NCI-H1436 (cell line): ENCODE measurements at places on chromosomes 4 and X.

- DNase-seq = no peak
Observed at GRCh38 chr4:101065935-101066485, 281.3 kb downstream of the PPP3CA start.

DNA sequence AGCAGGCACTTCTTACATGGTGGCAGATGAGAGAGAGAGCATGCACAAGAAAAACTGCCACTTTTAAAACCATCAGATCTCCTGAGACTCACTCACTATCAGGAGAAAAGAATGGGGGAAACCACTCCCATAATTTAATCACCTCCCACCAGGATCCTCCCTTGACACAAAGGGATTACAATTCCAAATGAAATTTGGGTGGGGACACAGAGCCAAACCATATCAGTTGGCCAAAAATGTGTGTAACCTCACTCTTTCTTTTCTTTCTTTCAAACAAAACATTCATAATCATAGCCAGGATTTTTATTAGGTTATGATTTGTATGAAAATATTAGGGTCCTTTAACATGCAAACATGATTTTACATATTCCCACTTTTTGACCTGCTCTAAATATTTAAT, 222.1 kb downstream of the PCDH18 start:
- no peak for DNase-seq

- no peak for DNase-seq
Observed at GRCh38 chr4:140255467-140255866, 101.5 kb upstream of the MAML3 start.

DNA sequence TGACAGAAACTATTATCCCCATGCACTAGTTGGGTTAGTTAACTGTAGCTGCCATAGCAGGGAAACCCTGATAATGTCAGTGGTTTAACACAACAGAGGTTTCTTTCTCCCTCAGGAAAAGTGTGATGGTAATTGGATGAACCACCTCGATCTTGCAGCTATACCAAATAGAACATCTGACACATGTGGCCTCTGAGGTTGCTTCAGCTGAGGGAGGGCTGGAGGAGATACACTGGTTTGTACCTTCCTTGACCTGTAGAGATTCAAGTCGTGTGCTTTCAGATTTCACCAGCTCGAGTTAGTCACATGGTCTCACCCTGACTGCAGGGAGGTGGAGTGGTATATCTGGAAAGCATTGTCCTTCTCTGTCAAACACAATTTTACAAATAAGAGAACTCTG, 147.2 kb upstream of the SFRP2 start:
- no peak for DNase-seq

DNA sequence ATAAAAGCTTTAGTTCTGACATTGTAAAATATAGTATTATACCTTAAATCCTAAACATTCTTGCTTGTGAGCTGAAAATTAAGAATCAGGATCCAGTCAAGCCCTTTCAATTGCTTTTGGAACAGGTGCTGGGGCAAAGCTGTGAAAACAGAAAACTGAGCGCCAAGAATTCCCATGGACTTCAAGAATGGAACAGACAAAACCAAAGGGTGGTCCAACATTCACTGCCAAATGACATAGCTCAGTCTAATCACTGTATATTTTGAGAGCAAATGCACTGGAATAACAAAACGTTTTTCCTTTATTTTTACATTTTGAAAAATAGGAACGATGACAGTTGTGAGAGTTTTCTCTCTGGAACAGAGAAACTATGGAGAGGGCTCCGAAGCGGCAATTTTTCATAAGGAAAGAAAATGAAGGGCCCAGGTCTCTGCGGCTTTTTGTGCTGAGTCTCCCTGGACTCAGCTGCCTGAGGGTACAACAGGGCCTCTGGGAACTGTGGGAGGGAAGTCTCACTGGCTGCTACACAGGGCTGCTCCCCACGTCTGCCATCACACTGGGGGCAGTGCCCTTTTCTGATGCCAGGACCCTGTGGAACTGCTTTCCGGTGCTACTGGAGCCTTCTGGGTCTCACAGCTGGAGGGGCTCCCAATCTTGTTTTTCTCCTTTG, 56.0 kb upstream of the BMPR1B start:
- DNase-seq = no peak
